ENCODE measurements at places on chromosomes 3 and 15.
A peak's percentile ranks its signal among the peaks of the same experiment; 100 is the strongest.

DNA sequence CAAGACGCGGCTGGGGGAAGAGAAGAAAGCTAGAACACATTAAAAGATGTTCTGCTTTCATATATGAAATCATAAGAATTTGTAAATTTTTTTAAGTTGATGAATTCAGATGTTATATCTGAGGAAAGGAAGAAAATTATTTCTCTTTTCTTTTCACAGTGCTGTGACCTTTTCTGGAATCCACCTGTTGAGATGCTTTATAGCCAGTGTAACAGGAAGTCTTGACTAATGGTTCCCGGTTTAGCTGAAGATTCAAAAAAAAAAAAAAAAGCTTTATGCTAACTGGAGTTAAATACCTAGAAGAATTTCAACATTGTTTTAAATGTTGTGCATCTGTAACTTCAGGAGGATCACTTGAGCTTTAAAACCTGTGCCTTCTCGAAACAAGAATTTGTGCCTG lies 9.9 kb downstream of the GTPBP8 start:
- DNase-seq = no peak

DNA sequence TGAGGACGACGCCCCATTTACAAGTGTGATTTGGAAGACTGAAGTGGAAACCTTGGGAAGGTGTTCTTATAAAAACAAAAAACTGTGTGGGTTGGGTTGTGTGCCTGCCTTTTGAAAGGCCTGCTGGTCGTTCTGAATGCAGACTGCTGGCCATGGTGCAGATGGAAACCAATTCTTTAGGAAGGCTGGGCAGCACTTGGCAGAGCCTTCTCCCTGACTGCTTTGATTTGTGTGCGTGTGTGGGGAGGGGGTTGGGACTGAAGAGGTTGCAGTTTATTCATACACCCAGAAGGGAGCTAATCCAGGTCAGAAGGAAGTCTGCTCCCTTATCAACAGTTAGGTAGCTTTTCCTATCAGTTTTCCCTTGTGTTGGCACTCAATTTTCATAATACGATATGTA lies 288.7 kb downstream of the SOX2 start:
- DNase-seq = no peak

GRCh38 chr15:63041974-63042876 lies at the start of gene TPM1:
TSS of gene TPM1 (plus strand) at chr15:63042747. CDS start at chr15:63042830, 83 bp downstream.
- peak; percentile 96 for DNase-seq

DNA sequence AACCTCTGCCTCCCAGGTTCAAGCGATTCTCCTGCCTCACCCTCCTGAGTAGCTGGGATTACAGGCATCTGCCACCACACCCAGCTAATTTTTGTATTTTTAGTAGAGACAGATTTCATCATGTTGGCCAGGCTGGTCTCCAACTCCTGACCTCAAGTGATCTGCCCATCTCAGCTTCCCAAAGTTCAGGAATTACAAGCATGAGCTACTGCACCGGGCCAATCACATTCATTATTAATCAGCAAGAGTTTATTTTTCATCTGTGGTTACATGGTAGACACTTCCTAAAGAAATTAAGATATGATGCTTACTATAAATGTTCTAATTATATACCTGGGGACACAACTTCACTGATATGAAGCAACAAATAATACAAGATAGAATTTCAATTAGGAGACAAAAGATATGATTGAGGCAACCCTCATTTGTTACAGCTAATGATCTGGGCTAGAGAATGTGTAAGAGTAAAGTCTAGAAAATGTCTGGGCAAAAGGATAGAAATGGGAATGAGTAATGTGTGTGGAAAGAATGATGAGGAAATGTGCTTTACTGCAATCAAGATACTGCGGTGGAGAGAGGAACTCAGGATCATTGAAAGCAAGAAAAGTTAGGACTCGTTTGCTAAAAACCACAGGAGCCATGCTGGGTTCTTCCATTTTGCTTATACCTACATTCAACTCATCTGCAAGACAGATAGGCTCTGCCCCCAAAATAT lies 366.8 kb downstream of the ZIC1 start:
- no peak for DNase-seq

DNA sequence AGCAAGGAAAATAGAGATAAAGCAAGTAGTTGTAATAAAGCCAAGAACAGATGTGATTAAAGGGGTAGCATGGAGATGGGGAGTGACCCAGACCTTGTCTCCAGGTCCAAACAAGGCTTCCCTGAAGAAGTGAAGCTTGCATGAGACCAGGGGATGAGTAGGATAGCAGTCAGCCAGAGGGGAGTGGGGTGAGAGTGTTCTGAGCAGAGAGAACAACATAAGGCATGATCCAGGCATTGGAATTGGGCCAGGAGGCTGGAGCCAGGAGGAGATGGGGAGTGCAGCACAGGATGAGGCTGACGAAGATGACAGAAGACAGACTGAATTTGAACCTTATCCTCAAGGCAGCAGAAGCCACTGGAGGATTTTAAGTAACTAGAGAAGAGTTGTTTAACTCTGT lies 7.2 kb downstream of the TMOD2 start:
- DNase-seq = peak; percentile 62

DNA sequence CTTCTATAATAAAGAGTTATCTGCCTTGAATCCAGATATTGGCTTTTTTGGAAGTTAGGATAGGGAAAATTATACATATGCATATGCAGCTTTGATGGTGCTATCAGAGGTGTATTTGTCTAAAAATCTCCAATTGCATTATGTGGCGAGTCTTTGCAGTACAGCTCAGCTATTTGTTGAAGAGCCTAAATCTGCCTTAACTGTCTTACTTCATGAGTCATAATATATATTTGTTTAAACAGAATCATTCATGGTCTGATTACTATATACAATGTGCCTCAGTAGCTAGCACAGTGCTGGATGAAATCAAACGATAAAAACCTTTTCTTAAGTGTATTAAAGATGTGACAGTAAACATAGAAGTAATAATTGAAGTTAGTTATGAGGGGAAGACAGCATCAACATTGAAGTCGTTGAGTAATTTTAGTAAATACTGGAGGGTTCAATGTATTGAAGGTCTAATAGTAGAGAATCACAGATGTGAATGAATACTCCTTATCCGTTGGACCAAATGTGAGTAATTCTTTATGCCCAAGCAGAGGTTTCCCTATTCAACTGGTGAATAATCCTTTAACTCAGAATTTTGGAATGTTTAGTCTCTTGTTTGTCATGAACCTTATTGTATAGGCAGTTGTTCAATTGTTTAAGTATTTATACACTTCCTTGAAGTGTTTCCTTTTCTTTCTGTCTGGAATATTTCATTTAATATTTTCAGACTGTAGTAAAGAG lies 74.8 kb upstream of the NAALADL2 start:
- DNase-seq = no peak

DNA sequence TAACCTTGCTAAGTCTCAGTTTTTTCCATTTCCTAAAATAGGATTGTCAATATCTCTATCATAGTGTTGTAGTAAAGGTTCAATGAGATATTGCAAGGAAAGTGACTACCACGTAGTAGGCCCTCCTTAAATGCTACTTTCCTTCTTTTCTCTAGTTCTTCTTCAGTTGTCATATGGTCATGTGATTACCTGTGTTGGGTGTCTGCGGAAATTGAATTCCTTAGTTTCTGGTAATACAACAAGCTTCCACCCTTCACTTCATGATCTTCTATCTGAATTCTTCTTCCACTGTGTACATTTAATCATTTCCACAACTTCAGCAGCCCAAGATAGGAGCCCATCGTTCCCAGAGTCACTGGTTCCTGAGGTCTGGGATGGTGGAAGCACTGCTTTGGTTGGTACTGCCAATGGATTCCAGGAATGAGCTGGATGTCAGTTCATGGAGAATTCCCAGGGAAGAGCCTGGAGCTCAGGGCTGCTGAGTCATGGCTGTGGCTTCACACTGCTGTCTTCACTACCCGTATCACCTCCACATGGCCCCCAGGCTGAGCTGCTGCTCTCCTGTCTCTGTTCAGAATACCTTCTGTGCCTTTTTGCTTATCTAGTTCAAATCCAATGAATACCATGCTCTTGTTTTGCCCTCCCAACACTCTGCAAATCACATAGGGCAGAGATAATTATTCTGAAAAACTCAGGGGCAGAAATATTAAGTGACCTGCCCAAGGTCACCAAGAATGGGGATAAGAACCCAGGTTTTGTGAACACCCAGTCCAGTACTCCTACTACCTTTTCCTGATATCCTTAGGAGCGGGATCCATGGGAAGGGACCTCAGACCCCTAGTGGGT lies 98.6 kb downstream of the RPL39L start:
- peak; percentile 63 for DNase-seq

DNA sequence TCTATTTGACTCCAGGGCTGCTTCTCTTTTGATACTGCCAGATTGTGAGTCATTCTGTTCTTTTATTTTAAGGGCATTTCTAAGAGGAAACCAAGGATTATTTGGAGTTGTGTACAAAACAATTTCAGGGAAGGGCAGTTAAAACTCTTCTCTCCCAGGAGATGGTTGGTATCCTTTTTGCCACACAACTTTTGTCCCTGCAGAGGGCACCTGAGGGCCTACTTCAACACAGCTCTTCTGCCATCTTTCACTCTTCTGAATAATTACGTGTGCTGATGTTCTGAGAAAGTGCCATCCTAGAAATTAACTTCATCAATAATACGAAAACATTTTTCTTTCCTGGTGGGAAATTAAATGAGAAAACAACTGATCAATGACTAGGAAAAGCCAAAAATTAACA lies 75.7 kb upstream of the GADL1 start:
- DNase-seq = no peak

GRCh38 chr3:12833222-12834161 lies 7.9 kb downstream of the RPL32 start:
- DNase-seq = no peak

- no peak for DNase-seq
Observed at GRCh38 chr15:68022061-68022460, 32.1 kb upstream of the PIAS1 start.

GRCh38 chr3:148971401-148972163 lies 19.8 kb upstream of the GYG1 start:
- no peak for DNase-seq

GRCh38 chr15:48096813-48097212 lies 24.0 kb upstream of the SLC24A5 start:
- peak; percentile 42 for DNase-seq

- no peak for DNase-seq
Observed at GRCh38 chr3:5079761-5080160, 42.3 kb upstream of the ARL8B start.

GRCh38 chr15:69389426-69389825 lies 24.7 kb upstream of the KIF23 start:
- DNase-seq = no peak

All from Daoy (cell line).